ENCODE measurements at places on chromosomes 11 and 22.

GRCh38 chr11:8293171-8293570 is 29.5 kb upstream of the LMO1 start:
- no peak for DNase-seq

DNA sequence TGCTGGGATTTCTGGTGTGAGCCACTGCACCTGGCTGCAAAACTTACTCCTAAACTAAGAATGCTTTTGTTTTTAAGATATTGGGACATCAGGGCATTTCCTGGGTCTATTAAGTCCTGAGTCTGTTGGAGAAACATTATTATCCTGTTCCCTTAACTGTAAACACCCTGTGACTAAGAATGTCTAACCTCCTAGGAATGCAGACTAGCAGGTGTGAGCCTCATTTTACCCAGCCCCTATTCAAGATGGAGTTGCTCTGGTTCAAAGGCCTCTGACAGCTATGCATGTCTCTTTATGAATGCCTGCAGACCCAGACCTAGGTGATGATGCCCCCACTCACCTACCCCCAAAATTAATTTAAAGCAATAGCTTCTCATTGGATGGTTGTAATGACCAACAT is 46.2 kb downstream of the DEPDC5 start:
- DNase-seq = no peak

- no peak for DNase-seq
Observed at GRCh38 chr11:1087961-1088926, 13.6 kb downstream of the MUC2 start.

DNA sequence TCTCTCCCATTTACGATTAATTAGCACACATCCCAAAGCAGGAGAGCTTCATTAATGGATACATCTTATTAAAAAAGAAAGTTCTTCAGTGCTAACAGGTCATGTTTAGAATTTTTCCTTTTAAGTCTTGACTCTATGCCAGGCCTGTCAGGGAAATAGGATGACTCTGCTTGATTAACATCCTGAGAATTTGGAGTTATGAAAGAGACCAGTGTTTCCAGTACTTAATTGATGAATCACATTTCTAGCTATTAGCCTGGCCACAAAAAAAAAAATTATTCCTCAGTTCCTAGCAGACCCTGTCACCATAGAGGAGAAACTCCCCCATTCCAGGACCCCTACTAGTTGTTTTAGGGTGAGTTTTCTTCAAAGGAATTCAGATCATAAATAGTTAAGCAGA is 23.6 kb upstream of the ME3 start:
- DNase-seq = no peak

DNA sequence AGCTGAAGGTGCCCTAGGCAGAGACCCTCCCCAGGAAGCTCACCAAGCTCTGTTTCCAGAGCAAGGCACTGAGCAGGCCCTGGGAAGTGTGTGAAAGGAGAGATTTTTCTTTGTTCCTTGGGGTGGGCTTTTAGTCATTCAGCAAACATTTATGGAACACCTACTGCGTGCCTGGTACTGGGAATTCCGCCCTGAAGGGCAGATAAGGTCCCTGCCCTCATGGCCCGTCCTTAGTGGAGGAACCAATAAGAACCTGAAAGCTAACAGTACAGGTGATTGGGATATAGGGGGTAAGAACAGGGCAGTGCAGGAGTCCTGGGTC is 3.9 kb downstream of the TMEM134 start:
- no peak for DNase-seq

- no peak for DNase-seq
Observed at GRCh38 chr11:363948-364761, 5.1 kb upstream of the B4GALNT4 start.

DNA sequence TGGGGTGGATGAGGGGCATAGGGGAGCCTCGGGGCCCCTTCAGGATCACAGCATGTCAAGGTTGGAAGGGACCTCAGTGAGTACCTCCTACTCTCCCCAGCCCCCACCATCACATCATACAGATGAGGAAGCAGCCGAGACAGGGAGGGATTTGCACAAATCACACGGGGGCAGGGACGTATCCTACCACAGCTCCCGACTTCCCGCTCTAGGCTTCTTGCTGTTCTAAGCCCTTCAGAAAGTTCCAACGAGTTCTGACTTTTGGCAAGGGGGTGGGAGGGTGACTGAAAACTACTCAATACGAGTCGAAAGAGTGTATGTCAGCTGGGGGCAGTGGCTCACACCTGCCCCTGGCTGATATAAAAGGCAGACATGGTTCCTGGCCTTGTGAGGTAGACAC is 4.7 kb upstream of the RAD9A start:
- DNase-seq = peak; percentile 31

GRCh38 chr11:57131080-57131790 is 50.5 kb upstream of the LRRC55 start:
- DNase-seq = no peak

- DNase-seq = no peak
Observed at GRCh38 chr11:68928136-68928880, 24.6 kb downstream of the IGHMBP2 start.

- no peak for DNase-seq
Observed at GRCh38 chr22:17906978-17907747, 117.2 kb downstream of the MICAL3 start.

DNA sequence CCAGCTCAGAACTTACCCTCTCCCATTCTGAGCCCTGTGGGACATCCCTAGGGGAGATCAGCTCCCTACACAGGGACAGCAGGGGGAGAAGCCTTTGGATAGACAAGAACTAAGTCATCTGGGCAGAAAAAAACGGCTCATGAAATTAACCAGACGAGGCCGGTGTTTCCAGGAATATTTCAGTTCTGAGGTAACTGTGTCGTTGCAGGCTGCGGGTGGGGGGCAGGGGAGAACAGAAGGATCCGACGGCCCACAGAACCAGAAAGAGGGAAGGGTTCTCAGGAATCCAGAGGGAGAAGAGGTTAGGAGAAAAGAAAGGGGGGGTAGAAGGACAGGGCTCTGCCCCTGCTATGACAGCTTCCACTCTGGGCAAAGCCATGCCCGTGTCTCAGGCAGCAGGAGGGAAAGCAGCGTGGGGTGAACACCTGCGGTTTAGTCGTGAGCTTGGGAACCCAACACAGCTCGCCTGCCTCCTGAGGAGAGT is 3.6 kb downstream of the CLCF1 start:
- no peak for DNase-seq

DNA sequence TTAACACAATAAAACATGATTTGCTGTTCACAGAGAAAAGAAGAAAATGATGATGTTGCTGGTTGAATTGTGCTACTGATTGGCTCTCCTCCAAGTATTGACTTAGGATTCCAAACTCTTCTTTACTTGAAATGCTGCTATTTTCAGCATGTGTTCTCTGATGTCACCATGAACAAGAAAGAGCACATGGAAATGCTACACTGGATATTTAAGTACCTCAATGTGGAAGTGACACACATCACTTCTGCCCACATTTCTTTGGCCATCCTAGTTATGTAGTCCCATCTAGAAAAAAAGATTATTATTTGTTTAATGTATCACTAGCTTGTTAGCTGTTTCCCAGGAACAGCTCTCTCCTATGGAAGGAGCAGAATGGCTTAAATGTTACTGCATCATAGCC is 27.2 kb downstream of the OR52B2 start:
- no peak for DNase-seq

- DNase-seq = peak; percentile 75
Observed at GRCh38 chr11:68843703-68844312, 2.1 kb upstream of the CPT1A start.

DNA sequence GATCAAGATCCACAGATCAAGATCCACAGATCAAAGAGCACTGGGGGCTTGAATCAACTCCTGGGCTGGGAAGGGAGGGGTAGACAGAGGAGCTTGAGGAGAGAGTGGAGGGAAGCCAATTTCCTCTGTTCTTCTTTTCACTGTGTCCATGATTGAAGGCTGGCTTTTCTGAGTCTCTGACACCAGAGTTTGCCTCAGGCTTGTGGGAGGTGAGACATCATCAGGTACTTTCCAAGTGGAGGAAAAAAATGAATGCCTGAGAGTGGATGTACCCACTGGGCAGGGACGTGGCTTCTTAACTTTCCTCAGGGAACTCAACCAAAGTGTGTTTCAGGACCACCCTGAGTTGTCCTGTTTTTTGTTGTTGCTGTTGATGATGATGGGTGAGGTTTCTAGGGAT is 11.0 kb upstream of the HEPHL1 start:
- DNase-seq = no peak

DNA sequence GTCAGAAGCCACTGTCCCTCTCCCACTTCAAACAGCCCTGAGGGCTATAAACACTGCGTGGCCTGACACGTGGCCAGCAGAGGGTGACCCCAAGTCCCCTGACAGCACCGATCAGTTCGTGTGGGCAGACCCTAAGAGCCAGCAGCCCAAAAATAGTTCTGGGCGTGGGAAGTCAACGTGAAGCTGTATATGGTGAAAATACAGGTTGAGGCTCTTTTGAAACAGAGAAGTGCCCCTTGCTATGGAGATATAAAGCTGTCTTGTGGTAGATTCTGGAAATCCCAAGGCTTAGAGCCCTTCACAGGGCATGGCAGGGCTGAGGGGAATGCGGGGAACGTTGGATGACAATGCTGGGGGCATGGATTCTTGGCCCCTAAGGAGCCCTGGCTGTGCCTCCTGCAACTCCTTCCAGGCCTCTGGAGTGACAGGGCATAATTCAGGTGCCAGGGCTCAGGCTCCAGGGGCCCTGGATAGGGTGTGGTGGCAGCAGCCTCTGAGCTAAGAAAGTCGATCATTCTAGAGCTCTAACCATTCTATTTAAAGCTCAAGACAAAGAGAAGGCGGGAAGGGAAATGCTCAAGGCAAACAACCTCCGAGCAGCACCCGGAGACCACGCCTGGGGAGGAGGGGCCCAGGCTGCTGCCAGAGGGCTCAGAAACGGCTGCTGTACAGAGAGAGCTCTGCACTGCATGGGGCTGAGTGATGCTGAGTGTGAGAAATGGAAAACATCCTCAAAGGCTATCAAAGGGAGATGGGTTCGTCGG is 60.4 kb upstream of the CD5 start:
- DNase-seq = peak; percentile 81

DNA sequence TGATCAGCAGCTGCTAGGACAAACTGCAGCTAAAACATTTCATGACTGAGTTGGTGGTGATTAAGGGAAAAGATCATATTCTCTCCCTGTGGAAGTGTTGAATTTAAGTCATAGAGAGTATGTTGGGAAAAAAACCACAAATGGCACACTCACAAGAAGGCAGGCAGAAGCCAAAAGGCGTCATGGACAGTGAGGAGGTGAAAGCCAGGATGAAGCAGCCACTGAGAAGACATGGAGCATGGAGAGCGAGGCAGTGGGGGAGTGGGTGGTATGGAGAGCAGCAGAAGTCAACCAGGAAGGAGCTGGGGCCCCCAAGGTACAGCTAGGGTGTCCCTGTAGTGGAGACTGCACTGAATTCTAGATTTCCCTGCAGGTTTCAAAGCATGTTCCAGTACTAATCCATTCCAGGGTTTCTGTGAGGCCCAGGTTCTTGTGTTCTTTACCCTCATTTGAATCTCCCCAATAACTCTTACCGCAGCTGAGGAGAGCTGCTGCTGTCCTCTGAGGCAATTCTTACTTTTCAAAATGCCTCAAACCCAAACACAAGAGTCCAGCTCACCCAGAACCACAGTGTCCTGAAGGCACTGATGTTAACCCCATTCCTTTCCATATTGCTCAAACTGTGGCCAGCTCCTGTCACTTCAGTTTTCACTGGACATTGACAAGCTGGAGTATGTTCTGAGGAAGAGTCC is 191.8 kb upstream of the E2F8 start:
- DNase-seq = no peak

DNA sequence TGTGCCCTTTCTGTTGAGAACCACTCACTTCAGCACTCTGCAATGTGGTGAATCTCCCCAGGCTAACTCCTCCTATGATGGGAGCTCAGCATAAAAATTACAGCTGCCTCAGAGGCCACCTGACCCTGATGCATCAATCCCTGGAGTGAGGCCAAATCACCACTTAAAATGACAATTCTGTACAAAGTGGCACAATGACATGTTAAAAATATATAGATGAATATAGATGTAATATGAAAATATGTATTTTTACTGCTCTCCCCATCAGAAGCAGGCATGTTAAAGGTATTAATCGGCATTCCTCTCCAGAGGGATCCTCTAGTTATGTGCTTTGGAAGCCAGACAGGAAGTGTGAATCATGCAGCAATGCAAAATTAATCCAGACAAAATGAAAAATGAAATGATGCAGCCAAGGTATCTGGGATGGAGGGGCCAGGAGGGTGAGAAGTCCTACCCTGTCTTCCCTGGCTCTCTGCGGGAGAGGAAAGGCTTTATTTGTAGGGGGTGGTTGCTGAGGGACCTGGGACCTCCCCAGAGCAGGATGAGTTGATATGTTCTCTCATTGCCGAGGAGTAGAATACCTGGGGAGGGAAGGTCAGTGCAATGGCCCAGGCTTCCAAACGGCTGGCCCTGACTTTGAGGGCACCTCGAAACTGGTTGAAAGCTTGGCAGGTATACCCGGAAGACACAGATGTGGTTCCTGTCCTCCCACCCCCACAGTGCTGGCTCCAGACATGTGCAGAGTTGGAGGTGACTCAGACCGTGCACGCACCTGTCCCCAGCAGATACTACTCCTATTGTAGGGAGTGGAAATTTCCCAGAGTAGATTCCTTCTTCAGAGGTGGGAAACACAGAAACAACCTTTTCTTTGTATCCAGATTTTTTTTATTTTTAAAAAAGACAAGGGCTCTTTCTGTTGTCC is 347.9 kb upstream of the NCAM1 start:
- no peak for DNase-seq

DNA sequence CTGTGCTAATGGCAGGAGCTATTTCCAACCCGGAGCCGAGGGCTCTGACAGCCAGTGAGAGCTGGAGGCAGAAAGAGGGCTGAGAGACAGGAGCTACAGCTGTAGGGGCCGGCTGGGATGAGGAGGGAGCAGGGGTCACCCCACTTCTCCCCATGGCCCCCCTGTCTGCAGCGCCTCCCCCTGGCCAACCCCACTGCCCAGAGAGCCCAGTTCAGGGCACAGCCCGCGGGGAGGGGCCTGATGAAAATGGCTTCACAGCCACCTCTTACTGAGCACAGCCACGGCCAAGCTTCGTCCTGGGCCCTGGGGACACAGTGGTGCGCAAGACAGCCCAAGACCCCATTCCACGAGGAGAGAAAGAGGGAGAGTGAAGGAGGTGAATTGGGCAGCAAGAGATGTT is 27.9 kb downstream of the RPL3 start:
- DNase-seq = no peak

DNA sequence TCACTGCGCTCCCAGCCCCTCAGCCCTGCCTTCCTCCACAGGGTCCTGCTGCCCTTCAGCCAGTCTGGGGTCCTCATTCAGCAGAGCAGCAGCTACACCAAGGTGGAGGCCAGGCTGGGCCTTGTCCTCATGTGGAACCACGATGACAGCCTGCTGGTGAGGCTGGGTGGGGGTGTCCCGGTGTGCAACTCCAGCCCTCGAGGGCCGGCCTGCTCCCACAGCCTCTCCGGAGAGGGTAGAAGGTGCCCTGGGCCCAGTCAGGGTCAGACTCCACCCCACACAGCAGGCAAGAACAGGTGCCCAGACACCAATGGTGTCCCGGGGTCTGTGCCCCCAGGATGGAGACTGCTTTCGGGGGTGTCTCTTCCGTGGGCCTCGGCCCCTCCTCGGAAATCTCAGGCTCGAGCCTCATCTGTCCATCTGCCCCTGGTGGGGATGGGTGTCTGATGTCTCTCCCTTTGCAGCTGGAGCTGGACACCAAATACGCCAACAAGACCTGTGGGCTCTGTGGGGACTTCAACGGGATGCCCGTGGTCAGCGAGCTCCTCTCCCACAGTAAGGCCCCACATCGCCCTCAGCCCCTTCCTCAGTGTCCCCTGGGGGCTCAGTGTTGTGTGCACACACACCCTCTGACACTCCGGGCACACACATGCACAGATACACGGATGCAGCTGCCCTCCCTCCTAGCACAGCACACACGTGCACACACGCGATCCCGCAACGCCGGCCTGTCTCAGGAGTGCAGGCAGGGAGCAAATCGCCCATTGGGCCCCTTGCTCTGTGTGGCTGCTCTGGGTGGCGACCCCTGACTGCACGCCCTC is 4.9 kb downstream of the MUC5AC start:
- DNase-seq = no peak

All from GDM1 (cell line).